ENCODE measurements at places on chromosomes 6 and 20.

DNA sequence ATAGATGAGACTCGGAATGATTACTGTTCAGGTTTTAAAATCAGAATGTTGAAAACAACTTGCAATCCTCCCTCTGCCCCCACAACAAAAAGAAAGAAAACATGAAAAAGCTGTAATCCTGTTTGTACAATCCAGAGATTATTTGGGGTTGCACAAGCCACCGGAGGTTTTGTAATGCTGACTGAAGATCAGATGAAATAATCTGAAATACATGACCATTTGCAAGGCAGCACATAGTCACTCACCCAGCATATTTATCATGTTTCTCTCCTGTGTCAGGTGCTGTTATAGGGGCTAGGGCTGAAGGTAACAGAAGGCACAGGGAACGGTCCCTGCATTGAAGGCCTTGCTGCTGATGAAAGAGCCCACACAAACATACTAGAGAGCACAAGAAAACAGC is 85.3 kb downstream of the SIM1 start:
- no peak for DNase-seq

DNA sequence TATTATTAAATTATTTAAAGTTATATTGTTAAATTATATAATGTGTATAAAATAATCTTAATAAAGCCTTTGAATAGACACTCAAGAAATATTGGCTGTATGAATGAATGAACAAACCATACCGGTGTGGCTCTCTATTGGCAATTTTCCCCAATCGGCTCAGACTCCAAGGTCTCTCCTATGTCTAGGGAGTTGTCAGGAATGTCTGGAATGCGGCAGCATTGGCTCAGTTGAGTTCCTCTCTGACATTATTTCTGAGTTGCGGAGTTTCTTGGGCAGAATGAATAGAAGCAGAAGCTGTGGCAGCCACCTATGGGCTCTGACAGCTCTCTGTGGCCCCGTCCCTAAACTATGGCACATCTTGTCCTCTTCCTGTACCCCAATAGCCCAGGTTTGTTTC is 111.0 kb downstream of the SOBP start:
- peak; percentile 76 for DNase-seq

- DNase-seq = no peak
Measured at GRCh38 chr6:41518118-41518517, 28.1 kb upstream of the FOXP4 start.

DNA sequence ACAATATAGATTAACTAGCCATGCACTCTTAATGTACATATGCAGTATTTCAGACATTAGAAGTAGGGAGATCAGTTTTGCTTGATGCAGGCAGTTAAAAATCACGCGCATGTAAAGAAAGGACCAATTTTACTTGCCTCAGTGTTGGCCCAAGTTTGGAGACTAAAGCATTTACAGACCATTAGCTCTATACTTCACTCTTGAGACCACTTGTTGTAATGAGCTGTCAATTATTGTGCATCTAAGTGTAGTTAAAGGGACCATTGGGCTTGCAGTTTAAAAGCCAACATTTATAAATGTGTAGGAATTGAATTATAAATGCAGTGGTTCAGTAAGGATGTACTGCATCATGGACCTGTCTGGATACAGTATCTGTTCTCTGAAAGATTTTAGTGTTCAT is 53.7 kb downstream of the PLCB4 start:
- no peak for DNase-seq

GRCh38 chr6:45026003-45026516 is 302.1 kb upstream of the RUNX2 start:
- no peak for DNase-seq

Data from urothelium cell line (cell line).